Fibroblast of skin of left quadriceps (primary cell): ENCODE measurements at places on chromosomes 12 and 14.

GRCh38 chr12:20492251-20492760 is 124.0 kb downstream of the PDE3A start:
- no peak for DNase-seq

DNA sequence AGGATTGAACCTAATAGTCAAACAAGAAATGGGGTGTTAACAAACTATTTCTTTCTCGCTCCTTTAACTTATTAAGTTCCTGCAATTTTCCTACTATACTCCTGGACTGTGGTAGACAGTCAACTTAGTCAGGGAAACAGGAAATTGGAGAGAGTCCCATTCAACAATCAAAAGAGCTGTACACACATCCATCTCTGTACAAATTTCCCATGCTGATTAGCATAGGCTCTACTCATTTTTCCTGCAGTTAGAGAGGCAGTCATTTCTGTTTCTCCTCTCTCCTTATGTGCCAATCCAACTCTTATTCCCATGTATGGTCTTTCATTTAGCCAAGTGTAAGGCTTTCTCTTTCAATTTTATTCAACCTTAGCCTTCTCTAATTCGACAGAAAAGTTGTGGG is 1168.5 kb upstream of the FLRT2 start:
- DNase-seq, result no peak

- DNase-seq, result no peak
Measured at GRCh38 chr14:85601246-85601645, 71.3 kb downstream of the FLRT2 start.

- no peak for DNase-seq
Measured at GRCh38 chr12:32116897-32117296, 10.2 kb downstream of the BICD1 start.

DNA sequence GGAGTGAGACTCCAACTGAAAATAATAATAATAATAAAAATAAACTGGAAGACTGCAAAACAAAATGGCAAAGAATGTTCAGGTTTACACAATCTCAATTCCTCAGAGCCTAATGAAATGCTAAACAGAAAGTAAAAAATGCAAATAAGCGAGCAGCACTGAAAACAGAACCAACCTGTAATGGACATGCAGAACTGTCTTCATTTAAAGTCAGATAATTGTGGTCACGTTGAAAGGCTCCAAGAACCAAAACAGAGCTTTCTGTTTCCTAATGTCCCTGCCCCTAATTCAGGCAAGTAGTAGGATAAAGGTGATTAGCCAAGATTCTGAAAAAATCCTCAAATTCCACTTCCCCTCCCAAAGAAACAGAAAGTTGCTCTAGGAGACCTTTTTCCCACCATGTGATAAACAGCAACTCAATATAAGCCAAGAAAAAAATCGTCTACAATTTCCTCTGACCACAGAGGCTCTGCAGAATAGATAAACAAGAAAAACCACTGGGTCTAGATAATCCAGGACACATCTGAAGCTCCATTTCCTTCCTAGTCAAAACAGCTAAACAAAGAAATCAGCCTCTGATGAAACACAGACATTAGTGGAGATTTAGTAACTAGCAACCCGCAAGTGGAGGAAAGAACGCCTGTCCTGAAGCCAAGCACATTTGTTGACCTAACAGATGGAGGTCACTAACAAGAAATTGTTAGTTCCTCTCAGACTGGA is 3.0 kb downstream of the MIS18BP1 start:
- DNase-seq, result no peak

DNA sequence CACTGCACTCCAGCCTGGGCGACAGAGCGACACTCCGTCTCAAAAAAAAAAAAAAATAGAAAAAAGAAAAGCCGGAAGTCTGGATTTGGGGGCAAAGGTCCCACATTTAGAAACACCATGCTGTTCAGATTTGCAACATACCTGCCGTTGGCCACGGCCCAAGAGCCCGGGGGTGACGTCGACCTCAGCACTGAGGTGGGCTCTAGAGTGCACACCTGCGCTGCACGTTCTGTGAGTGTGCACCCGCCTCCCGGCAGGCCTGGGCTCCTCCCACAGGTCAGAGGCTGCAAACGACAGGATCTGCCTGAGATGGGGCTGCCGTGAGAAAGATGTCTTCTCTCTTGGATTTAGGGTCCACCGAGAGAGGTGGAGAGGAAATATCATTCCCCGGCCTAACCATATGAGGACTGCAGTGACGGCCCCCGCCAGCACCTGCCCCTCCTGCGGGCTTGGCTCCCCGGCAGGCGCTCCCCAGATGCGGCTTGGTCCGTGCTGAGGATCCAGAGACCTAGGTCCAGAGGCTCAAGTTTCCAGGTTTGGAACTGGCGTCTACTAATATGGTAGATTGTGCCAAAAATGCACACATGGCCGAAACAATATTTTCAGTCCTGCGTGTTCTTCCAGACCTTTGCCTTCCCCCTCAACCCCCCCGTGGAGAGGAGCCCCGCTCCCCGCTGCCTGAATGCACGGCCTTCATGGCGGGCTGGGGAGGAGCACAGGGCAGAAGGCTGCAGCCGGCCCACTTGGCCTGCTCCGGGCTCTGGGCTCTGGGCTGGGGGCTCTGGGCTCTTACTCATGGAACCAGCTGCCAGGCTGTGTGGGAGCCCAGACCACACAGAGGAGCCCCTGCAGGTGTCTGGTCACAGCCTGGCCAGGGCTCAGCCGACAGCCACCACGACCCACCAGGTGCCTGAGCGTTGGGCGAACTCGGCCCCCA is 58.8 kb upstream of the FBRSL1 start:
- DNase-seq, result no peak

DNA sequence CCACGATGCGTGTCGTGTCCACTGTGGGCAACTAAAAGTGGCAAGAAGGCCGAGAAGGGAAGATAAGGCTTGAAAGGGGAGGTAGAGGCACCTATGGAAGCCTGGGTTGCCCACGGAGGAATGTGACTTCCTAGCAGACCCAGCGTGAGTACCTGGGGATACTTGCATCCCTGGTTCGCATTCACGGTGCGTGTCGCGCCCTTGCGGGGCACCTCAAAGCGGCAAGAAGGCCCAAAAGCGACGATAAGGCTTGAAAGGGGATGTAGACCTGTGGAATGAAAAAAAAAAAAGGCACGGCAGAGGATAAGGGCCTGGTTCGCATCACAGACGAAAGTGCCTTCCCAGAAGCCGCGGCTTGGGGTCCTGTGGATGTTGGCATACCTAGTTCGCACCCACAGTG is 282.9 kb downstream of the ALG10 start:
- no peak for DNase-seq
